ENCODE measurements at places on chromosomes 5 and 9.

- no peak for DNase-seq
Observed at GRCh38 chr9:120999317-120999716, 50.8 kb downstream of the C5 start.

GRCh38 chr9:4328723-4329122, 28.9 kb upstream of the GLIS3 start:
- no peak for DNase-seq

- DNase-seq, result no peak
Observed at GRCh38 chr5:172862165-172862801, 28.2 kb downstream of the ERGIC1 start.

- DNase-seq, result no peak
Observed at GRCh38 chr5:136195971-136196820, 3.2 kb upstream of the SMIM32 start.

DNA sequence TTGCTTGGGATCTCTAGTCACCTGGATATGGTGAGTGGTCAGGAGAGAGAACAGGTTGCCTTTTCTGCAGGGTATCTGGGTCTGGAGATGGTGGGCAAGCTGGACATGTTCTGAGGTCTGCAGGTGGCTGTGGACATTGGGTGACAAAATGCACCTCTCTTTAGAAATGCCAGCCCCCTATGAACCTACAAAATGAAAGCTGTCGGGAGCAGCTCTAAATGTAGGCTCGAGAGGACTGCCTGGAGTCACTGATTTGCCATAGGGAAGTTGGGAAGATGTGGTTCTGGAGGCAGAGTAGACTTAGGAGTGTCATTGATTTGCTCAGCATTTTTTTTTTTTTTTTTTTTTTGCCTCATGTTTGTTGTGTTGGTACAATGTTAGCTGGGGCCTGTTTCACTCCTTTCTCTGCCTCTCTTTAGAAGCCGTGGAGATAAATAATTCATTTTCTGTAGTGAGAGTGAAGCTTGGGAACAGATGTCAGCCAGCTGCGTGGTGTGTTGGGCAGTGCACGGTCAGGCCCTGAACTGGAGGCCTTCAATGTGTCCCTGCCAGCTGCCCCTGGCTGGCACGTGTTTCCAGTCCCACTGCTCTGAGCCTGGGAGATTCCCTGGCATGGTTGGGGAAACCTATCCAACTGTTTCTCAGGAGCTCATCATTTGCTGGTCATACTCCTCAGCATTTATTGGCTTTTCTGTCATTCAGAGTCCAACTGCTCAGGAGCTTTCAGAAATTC, 5.4 kb downstream of the RGS3 start:
- no peak for DNase-seq

DNA sequence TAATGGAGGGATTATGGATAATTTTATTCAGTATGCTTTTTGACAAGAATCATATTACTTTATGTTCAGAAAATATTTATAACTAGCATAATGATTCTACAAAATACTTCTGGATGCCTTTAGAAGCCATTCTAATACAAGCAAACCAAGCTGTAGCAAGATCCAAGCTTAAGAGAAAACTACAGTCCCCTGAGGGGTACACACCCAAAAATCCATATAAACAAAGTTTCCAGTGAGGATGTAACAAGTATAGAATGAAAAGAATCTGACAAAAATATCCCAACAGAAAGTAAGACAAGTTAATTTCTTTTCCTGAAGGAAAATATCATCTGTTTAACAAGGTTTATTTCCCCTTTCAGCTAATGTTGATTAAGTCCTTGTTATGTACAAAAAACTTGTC, 53.9 kb downstream of the MLLT3 start:
- DNase-seq, result no peak

Measured in right renal cortex interstitium (tissue), 3 donors.